ENCODE measurements at places on chromosomes 2 and 18.
A peak's percentile ranks its signal among the peaks of the same experiment; 100 is the strongest.

GRCh38 chr2:58130238-58130637, 83.6 kb downstream of the VRK2 start:
- DNase-seq: no peak

DNA sequence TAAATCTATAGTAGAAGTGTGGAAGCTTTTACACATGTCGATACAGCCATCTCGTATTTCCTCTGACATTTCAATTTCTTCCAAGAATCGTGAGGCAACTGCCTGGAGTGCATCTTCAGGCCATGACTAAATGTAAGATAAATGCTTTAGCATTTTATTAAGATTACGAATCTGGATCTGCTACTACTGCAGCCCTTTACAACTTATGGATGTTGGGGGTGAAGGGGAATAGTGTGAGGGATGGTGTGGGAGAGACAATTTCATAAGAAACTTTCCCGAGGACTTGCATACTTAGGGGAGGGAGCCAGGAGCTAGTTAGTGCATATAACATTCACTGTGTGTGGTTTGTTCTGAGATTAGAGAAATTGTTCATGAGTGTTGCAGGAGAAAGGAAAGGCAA, 204.8 kb downstream of the SLC39A10 start:
- no peak for DNase-seq

- no peak for DNase-seq
These were observed 12.9 kb downstream of the ERFE start for GRCh38 chr2:238171575-238172187.

- DNase-seq: no peak
These were observed 13.8 kb upstream of the GATA6 start for GRCh38 chr18:22155584-22155983.

- DNase-seq: no peak
These were observed 250.4 kb upstream of the TANK start for GRCh38 chr2:160909781-160910242.

- DNase-seq: no peak
These were observed 62.8 kb upstream of the CYP26B1 start for GRCh38 chr2:72210470-72210869.

GRCh38 chr2:151826737-151827157, 1.5 kb downstream of the ARL5A start:
- DNase-seq: no peak

DNA sequence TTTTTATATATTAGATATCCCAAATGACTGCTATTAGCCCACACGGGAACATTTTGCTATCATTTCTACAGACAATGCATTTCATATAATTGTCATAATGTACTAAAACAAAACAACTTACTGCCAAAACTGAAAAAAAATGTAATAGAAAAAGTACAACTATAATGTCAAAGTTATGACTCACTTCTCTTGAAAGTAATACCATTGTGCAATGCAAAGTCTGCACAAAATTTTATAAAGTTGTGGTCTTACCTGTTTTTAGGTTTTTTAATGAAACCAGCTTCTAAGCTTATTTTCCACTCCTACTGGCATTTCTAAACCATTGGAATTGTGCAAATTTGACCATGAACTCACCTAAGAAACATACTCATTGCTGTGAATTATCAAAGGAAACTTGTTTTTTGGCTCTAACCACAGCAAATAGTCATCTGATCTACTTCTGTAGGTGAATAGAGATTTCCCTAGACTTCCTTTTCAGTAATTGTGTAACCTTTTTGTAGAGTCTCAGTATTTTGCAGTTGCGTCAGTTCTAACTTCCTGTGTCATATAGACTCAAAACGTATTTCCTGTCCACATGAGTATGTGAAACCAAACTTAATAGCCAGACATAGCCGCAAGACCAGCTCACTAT, 31.9 kb upstream of the TFPI start:
- DNase-seq: no peak

DNA sequence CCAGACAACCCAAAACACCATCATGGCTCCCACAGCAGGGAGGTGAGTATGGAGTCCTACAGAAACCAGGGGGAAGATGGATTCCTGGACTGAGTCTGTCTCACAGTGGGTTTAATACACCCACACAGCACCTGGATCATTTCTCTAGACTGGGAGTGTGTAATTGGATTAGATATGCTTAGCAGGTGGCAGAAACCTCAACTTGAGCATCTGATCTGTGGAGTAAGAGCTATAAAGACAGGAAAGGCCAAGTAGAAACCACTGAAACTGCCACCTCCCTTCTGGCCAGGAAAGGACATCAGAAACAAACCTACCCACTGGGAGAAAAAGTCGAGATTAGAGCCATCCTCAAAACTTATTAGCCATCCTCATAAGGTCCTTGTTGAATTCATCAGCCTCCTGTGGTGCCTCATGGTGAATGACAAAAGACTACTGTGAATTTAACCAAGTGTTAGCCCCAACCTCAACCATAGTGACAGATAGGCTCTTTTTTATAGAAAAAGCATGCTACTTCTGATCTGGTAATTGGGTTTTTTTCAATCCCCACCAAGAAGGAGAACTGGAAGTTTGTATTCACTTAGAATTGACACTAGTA, 28.1 kb upstream of the CHST9 start:
- no peak for DNase-seq

DNA sequence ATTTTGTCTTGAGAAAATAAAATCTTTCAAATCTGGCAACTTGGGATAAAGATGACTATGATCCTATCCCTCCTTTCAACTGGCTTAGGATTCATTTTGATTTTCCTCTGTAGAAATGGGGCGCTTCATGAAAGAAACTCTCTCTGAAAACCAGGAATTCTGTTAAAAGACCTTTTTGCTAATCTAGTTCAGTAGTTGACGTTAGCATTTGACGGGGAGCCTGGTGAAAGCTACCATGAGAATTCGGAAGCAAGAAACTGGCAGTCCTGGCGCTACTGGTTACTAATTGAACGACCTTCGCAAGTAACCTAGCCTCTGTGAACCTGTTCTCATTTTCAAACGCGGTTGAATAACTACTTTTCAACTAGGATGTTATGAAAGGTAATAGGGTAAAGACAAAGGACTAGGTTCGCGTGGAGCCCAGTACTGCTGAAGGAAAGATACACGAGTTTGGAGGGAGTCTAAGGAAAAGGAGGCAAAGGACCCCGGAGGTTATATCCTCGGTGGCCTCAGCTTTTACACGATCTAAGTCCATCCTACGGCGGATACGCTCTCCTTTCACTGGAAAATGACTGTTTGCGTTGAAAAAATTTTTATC, 604 bp upstream of the STK11IP start:
- peak; percentile 14 for DNase-seq

DNA sequence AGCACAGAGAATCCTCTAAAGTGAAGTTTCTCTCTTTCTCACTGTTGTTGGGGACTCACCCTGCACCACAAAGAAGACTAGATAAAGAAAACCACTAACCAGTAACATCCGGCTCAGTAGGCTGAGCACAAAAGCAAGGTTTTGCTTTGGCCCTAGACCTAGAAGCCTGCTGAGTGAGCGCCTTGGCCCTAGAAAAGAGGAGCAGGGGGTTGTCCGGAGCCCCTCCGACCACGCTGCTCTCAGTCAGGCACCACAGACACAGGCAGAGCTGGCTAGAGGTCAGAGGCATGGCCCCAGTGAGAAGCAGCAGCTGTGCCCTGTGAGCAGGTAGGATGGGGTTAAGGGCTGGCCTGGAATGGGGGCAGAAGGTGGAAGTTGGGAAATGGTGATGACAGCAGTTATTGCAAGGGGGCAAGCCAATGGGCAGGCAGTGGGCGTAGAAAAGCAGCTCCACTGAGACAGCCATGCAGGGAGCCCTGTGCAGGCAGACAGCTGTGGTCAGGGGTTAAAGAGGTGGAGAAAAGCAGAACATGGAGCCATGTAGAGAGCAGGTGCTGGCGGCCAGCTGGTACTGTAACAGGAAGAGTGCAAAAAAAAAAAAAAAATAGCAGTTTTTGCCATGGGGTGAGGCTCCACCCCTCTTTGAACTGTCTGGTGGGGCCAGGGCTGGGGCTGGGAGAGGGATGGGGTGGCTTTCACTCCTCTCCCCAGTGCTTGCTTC, 36.9 kb upstream of the SLC14A1 start:
- peak; percentile 40 for DNase-seq

GRCh38 chr2:182088681-182089320, 103.1 kb downstream of the PPP1R1C start:
- no peak for DNase-seq

DNA sequence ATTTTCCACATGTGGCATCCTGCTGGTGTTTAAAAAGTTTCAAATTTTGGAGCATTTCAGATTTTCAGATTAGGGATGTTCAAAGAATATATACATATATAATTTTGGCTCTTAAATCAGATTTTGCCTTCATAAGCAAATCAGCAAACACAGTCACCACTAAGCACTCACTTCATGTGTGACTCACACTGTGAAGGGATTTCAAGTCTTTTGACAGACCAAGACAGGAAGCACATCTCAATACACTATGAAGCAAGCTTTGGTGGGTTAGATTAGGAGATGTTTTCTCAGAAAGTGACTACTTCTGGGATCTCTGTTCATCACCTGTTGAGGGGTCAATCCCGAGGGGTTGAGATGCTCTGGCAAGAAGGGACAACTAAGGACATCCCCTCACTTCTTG, 227.8 kb upstream of the RBBP8 start:
- no peak for DNase-seq

GRCh38 chr18:25921677-25922421, 168.6 kb downstream of the SS18 start:
- DNase-seq: peak; percentile 6

- no peak for DNase-seq
These were observed 39.3 kb downstream of the MOGAT1 start for GRCh38 chr2:222710736-222711135.

DNA sequence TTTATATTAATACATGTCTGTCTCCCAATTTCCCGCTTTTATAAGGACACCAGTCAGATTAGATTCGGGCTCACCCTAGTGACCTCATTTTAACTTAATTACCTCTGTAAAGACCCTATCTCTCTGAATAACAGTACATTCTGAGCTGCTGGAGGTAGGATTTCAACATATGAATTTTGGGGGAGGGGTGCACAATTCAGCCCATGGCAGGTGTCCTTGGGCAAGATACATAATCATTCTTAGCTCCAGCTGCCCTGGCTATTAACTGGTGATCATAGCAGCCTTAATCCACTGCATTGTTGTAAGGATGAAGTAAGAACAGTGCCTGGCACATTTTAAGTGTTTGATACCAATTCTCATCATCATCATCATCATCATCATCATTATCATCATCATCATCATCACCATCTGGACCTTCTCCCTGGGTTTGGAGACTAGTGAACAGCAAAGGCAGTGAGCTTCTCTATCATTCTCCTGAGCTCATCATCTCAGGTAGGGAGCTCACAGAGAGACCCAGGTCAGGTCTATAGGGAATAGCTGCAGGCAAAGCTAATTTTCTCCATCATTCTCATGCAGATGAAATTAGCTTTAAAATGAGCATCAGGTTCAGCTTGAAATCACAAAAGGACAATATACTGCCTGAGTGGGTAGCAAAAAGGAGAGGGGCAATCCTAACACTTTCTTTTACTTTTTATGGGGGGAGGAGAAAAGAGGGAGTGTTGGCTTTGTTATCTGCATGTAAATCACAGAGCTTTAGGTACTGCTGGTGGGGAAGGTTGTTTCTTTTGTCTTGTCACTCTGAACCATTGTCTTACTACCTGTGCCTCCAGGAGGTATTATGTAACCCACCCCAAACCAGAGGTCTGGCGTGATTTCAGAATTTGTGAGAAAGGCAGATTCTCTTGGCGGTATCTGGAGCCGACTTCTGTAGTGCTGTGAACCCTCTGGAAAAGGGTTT, 125.5 kb upstream of the SPRED2 start:
- no peak for DNase-seq

DNA sequence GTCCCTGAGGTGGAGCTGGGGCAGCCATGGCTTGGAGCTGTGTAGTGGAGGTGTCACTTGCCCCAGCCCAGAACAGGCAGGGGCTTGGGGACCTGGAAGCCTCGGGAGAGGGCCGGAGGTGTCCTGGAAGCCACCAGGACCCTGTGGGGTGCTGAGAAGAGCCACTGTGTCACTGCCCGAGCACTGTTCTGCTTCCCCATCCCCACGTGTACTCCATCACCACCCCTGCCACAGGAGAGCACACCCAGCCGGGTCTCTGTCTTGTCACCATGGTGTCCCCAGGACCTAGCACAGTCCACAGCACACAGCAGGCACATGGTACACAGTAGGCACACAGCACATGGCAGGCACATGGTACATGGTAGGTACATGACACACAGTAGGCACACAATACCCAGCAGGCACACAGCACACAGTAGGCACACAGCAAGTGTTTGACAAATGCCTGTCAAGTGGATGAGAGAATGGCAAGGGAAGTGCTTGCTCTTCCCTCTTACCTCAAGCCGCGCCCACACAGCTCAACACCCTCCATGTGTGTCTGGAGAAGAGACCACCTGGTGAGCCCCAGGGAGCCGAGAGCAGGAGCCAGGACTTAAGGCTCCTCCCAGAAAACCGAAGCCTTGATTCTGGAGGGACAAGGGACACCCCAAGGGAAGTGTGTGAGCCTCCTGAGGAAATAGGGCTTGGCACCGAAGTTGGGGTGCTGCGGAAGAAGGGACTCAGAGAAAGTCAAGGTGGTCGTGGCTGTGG, 13.3 kb downstream of the MBP start:
- DNase-seq: no peak

DNA sequence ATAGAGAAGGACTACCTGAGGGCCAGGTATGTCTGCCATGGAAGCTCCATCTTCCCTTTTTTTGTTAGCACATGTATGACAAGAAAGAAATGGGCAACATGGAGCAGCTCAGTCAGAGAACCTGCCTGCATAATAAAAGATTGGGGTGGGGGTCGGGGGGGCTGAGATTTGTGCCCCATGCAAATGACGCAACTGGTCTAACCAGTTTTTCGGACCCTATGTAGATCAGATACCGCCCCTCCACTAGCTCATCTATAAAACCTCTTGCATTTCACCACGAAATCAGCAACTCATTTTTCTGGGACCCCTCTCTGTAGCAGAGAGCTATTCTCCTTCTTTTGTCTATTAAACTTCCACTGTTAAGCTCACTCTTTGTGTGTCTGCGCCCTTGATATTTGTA, 657.2 kb downstream of the ERBB4 start:
- no peak for DNase-seq

DNA sequence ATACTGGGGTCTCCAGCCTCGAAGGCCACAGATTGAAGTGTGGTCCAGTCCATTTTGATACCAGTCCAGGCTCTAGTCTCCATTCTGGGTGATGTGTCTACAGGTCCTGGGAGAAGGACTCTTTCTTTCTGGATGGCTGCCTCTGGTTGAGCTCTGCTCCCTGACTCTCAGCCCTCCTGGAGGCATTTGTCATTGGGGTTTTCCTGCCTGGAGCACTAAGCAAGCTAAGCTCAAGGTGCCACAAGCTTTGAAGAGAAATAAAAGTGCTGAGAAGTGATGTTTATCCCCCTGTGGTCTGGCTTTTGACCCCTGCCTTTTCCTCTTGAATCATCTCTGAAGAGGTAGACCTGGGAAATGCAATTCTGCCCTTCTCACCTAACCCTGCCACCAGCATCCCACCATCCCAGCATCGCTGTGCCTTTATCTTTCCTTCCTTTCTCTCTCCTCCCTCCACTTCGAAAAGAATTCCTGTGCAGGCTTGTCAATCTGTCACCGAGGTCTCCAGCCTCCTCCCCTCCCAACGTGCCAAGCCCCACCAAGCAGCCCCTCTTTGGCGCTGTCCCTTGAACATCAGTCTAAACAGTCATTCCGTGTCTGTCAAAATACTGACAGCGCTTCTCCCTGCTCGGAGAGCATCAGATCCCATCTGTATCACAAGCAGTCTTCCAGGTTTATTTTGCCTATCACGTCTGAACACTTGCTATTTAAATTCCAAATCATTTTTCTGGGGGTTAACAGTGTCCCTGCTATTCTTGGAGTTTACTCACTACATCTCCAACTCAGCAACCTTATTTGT, 334.6 kb upstream of the SLC14A2 start:
- DNase-seq: no peak

- DNase-seq: no peak
These were observed 12.4 kb upstream of the TLK1 start for GRCh38 chr2:171173087-171173486.

- no peak for DNase-seq
These were observed 66.8 kb upstream of the STPG4 start for GRCh38 chr2:47221946-47222345.

Measured in stimulated activated naive CD4-positive, alpha-beta T cell (primary cell).